ENCODE measurements at places on chromosomes 7 and 10. TPM values are rescaled to one million over a fixed set of nuclear protein-coding genes. Genes with fewer than 3 reads are reported as not detected.

VGF gene
- not detected for total RNA-seq

POM121L12 gene
- not detected for total RNA-seq

DNA sequence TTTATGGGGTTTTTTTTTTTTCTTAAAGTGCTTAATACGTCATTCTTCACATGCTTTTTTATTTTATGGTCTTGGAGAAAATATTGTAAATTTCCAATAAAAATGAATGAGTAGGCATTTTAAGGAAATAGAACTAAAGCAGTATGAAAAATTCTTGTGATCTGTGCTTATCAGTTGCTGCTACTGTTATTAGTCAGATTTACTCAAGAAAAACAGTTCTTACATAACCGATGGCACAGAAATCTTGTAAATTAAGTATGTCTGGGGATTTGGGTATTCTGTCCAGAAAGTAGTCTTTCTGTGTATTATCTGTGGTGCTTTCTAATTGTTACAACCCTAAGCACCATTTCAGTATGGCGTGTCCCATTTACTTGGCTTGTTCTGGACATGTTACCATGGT, 64.7 kb downstream of the LRGUK start:
- DNase-seq, result no peak

GRCh38 chr10:89362929-89363328, 14.9 kb upstream of the IFIT1B start:
- DNase-seq, result no peak

DNA sequence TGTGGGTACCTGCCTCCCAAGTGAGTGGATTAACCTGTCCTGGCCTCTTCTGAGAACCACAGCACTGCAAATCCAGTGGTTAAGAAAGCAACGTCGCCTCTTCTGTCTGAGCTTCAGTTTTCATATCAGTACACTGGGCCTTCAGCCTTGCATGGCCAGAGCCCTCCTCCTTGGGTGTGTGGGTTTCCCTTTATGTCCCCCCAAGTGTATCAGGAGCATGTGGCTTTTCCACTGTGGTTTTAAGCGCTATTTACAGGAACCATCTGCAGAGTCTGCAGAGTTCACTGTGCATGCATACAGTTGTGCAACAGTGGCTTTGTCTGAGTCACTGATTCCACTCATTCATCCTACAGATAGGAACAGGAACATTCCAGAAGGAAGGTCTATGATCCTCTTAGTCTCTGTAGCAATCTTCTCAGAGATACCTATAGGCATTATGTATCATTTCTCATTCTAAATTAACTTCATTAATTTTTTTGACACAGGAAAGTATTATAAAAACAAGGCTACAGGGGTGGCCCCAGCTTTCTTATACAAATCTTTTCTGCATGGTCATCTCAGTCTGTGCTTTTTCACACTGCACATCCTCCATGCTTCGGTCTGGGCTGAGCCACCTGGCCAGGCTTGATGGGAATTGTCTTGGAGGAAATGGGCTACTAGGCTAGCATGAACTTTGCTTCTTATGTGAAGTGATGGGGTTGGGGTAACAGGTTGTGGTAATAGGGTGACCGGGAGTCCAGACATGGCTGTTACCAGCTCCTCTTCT, 17.1 kb downstream of the MBL2 start:
- DNase-seq, result no peak

GRCh38 chr10:50452603-50453002, 171.2 kb downstream of the SGMS1 start:
- DNase-seq, result no peak

DNA sequence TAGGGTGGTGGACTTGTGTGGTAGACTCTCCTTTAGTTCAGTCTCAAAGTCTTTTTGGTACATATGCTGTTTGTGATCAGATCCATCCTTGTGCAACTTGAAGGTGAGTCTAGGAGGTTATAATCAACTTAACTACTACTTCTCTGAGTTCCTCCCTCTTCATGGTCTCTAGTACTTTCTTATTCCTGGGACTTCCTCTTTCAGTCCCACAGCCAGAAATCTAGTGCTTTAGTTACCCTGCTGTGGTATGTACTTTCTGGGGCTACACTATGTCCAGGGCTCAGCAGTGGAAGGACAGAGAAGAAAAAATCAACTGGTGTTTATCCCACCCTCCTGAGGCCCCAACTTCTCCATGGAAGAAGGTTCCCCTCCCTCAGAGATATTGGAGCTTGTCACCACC, 19.4 kb upstream of the ATAD1 start:
- DNase-seq, result no peak

- DNase-seq, result no peak
These were observed 238.9 kb downstream of the IPMK start for GRCh38 chr10:58028597-58029366.

DNA sequence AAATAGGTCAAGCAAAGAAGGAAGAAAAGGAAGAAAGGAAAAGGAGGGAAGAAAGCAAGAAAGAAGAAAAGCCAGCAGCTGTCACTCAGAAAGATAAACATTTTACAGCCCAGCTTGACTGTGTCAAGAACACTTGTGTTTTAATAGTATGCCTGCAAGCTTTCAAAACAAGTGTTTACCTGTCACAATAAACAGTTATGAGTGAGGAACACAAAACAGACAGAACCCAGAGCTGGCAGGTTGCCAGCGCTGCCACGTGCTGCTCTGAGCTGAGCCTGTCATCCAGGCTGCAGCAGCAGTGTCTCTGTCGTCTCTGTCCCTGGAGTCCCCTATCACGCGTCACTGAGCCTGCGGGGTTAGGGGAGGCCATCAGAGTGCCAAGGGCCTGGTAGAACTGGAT, 827.6 kb upstream of the AUTS2 start:
- no peak for DNase-seq
